ENCODE measurements at places on chromosomes 6 and 20.

- no peaks in the 10 kb centered on the region for H3K4me1 ChIP-seq
- H3K36me3 ChIP-seq = no peaks in the 10 kb centered on the region
- H3K27ac ChIP-seq = no peak overlapping the region
- no peak overlapping the region for H3K4me3 ChIP-seq
Measured at GRCh38 chr20:20896606-20897005, 184.2 kb upstream of the RALGAPA2 start.

DNA sequence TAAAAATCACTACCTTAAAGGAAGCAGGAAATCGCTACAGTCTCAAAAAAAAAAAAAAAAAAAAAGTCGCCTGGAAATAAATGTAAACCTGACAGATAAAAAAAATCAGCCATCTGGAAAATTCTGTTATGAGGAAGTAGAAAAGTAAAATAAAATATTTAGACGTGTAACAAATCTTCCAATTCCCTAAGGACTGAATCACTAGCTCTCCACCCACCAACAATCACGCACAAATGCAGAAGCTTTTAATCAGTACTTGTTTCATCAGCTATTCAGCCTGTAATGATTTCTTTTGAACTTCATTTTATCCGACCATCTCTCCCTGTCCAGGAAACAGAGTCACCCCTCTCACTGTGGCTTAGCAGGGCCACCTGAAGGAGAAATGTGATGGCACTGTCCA, 59.0 kb downstream of the SLC23A2 start:
- H3K4me3 ChIP-seq = no peak overlapping the region
- H3K36me3 ChIP-seq = no peaks in the 10 kb centered on the region
- H3K27me3 ChIP-seq = no peaks in the 10 kb centered on the region
- peaks cover 12% of the 10 kb centered on the region for H3K4me1 ChIP-seq
- H3K27ac ChIP-seq = no peak overlapping the region

DNA sequence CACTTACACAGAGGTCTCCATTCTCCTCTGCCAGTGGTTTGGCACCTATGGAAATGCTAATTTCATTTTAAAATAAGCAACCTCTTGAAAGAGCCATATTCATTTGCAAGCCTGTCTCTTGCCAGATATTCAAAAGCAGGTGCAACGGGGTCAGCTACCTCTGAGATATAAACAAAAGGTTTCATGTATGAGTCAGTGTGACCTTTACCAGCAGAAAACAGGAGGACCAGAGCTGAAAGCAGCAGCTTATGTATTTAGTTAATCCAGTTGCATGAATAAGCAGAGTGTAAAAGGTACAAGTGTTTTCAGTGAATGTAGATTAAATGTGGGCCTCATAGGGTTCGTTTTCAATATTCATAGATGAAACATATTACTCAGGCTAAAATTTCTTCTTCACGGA, 56.0 kb downstream of the TENT5A start:
- peaks cover 13% of the 10 kb centered on the region for H3K4me1 ChIP-seq
- DNase-seq = no peak
- no peak overlapping the region for H3K27ac ChIP-seq
- H3K27me3 ChIP-seq = no peaks in the 10 kb centered on the region

- DNase-seq = no peak
- H3K36me3 ChIP-seq = no peaks in the 10 kb centered on the region
- H3K4me3 ChIP-seq = no peak overlapping the region
- no peak overlapping the region for H3K27ac ChIP-seq
Measured at GRCh38 chr6:1297746-1298145, 14.2 kb upstream of the FOXQ1 start.

- no peak overlapping the region for H3K4me3 ChIP-seq
- no peak for DNase-seq
- no peaks in the 10 kb centered on the region for H3K27me3 ChIP-seq
- H3K27ac ChIP-seq = no peak overlapping the region
- no peaks in the 10 kb centered on the region for H3K4me1 ChIP-seq
Measured at GRCh38 chr20:60950561-60950960, 301.5 kb upstream of the CDH4 start.

GRCh38 chr20:53970232-53970631, 100.2 kb downstream of the BCAS1 start:
- no peaks in the 10 kb centered on the region for H3K36me3 ChIP-seq
- no peak overlapping the region for H3K27ac ChIP-seq
- no peak overlapping the region for H3K4me3 ChIP-seq

DNA sequence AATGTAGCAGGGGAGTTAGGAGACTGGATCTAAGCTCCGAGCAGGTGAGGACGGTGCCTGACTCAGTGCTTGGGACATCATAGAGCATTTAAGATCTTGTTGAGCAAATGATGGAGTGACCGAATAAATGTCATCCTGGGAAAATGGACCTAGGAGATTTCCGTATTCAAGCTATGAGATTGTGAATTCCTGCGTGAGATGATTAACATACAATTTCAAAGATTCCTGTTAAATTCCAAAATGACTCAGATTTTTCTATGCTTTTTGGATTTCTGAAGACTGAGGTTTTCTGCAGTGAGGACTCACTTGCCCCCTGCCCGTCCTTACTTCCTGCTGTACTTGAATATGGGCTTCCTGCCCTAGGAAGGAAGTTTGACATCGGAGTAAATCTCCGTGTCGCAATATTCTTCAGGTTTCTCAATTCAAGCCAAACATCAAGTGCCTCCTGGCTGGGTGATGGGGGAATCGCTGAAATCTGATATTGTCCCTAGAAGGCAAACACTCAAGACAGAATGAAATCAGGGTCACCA, 5.2 kb downstream of the SYTL3 start:
- H3K27me3 ChIP-seq = no peaks in the 10 kb centered on the region
- peak; percentile 60 for DNase-seq
- no peaks in the 10 kb centered on the region for H3K36me3 ChIP-seq

DNA sequence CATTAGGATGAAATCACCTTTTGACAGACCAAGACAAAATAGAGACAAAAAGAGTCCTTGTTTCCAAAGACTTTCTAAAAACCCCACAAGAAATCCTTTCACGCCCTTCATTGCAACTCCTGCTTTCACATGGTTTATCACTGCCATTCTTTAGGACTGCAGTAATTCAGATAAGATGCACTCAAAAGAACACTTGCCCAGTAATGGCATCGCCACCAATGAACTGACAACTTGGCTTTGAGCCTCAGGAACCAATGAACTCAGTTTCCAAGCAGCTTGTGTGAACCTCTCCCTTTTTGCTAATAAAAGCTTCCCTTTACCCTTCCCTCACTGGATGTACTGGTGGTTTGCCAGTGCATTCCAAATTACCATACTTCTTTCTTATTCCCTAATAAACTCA, 21.8 kb downstream of the OSTM1 start:
- no peak overlapping the region for H3K4me3 ChIP-seq
- peaks cover 11% of the 10 kb centered on the region for H3K36me3 ChIP-seq
- no peak for DNase-seq
- no peaks in the 10 kb centered on the region for H3K27me3 ChIP-seq
- no peak overlapping the region for H3K27ac ChIP-seq

GRCh38 chr6:100184473-100184872, 190.4 kb upstream of the MCHR2 start:
- DNase-seq = no peak
- H3K27ac ChIP-seq = no peak overlapping the region
- no peak overlapping the region for H3K4me3 ChIP-seq
- H3K27me3 ChIP-seq = no peaks in the 10 kb centered on the region
- no peaks in the 10 kb centered on the region for H3K36me3 ChIP-seq
- no peaks in the 10 kb centered on the region for H3K4me1 ChIP-seq

- DNase-seq = peak; percentile 18
- H3K27ac ChIP-seq = no peak overlapping the region
- no peaks in the 10 kb centered on the region for H3K4me1 ChIP-seq
- no peak overlapping the region for H3K4me3 ChIP-seq
- H3K36me3 ChIP-seq = no peaks in the 10 kb centered on the region
Measured at GRCh38 chr6:169384291-169384690, 130.6 kb upstream of the THBS2 start.

- H3K4me3 ChIP-seq = no peak overlapping the region
- no peak overlapping the region for H3K27ac ChIP-seq
- no peaks in the 10 kb centered on the region for H3K36me3 ChIP-seq
- no peak for DNase-seq
Measured at GRCh38 chr20:37274851-37275524, 13.4 kb upstream of the GHRH start.

All from right atrium auricular region (tissue), 2 donors.